Activated T-helper 2 cell treated with anti-CD3 and anti-CD28 coated beads, Interferon-gamma antibody, Interleukin-2, Interleukin-4, amounts not matched to agents 10 μg/mL and 5 μg/mL and 100 μg/mL, durations not matched to agents 14 hours and 24 hours and 36 hours (primary cell): ENCODE measurements at places on chromosomes 4 and X.

- no peak overlapping the region for H3K27ac ChIP-seq
- no peak overlapping the region for H3K4me3 ChIP-seq
- no peaks in the 10 kb centered on the region for H3K4me1 ChIP-seq
- DNase-seq: no peak
- no peaks in the 10 kb centered on the region for H3K27me3 ChIP-seq
These were observed 374.8 kb upstream of the GNPDA2 start for GRCh38 chr4:45100956-45101818.

DNA sequence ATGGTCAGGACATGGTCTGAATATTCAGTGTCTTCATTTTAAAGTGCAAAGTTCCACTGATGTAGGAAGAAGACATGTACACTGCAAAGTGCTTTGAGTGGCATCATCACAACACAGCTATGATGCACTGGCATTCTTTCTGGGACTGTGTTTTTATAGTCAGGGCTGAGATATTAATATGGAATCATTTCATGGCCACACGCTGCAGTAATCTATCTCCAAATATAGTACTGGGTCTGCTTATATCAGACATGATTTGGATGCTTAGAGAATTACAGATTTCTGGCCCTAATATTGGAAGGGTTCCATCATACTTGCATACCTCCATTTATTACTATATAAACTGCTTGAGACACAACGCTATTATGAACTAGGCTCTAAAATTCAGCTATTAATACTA lies 1170.9 kb downstream of the NLGN4X start:
- H3K27ac ChIP-seq: no peak overlapping the region
- no peaks in the 10 kb centered on the region for H3K4me1 ChIP-seq
- no peaks in the 10 kb centered on the region for H3K36me3 ChIP-seq
- H3K4me3 ChIP-seq: no peak overlapping the region
- no peak for DNase-seq

- no peak for DNase-seq
- H3K36me3 ChIP-seq: no peaks in the 10 kb centered on the region
- H3K27ac ChIP-seq: no peak overlapping the region
- no peak overlapping the region for H3K4me3 ChIP-seq
- no peaks in the 10 kb centered on the region for H3K4me1 ChIP-seq
These were observed 3.2 kb downstream of the ALB start for GRCh38 chr4:73407227-73407673.

- no peak overlapping the region for H3K4me3 ChIP-seq
- DNase-seq: no peak
- H3K27me3 ChIP-seq: peaks cover 2% of the 10 kb centered on the region
- H3K36me3 ChIP-seq: peaks cover 7% of the 10 kb centered on the region
- no peak overlapping the region for H3K27ac ChIP-seq
- peaks cover 38% of the 10 kb centered on the region for H3K4me1 ChIP-seq
These were observed 208.5 kb upstream of the CASK start for GRCh38 chrX:42131856-42132255.
